Stimulated activated CD4-positive, alpha-beta T cell treated with anti-CD3 and anti-CD28 coated beads, Interleukin-2, amount 100 ng/mL, for 24 hours (primary cell): ENCODE measurements at places on chromosomes 5 and 9.

DNA sequence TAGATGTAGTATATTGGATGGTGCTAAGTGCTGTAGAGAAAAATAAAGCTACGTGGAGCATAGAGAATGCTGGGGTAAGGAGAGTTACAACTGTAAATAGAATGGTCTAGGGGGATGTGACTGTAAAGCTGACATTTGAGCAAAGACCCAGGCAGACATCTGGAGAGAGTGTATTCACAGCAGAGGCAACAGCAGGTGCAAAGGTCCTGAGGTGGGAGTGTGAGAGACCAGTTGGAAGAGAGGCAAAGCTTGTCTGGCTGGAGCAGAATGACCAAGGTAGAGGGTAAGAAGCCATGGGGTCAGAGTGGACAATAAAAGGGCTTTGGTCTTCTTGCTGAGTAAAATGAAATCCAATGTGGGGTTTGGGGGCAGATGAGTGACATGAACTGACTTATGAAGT is 92.9 kb upstream of the IQGAP2 start:
- no peak for DNase-seq

DNA sequence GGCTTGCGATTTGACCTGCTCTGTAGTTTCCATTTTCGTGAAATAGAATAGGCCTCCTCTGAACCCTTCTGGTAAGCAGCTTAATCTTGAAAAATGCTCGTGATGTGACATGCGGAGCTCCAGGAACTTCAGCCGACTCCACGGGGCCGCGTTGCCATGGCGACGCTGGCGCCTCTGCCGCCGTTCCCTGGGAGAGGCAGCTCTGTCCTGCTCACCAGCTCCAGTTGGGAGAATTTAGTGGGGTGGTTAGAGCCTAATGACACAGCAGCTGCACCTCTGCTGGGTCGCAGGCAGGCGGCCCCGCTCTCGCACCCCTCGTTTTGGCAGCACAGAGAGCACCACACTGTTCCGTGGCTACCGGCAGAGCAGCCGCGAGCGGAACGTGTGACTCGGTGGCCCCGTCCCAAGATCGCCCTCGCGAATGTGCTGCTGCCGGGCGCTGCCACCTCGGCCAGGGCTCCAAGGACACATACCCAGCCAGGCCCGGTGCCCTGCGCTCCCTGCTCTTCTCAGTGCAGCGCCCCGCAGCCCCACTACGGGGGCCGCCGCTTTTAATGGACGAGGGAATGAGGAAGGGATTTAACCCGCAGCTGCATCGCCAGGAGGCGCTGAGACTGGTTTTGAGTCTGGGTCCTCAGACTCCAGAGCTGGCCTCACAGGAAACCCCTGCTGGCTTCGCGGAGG is 131.2 kb upstream of the LMX1B start:
- DNase-seq, result no peak

DNA sequence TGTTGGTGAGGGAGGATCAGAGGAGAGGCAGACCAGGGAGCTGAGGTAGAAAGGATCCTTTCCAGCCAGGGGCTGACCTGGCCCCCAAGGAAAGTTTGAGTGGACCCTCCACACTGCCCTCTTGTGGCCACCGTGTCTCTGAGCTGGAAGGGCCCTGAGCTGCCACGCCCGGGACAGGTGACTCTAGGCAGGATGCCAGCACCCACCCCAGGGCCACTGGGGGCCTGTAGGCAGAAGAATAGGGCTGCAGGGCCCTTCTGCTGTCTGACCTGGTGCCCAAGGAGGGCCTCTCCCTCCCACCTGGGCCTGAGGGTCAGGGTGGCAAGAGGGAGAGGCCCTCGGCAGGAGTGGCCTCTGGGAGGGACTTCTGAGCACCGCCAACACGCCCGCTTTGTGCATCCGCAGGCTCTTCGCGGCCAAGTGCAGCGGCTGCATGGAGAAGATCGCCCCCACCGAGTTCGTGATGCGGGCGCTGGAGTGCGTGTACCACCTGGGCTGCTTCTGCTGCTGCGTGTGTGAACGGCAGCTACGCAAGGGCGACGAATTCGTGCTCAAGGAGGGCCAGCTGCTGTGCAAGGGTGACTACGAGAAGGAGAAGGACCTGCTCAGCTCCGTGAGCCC is 76.8 kb downstream of the LMX1B start:
- DNase-seq, result peak; percentile 77

- no peak for DNase-seq
These were observed 107.1 kb downstream of the CDH18 start for GRCh38 chr5:19880859-19881436.

DNA sequence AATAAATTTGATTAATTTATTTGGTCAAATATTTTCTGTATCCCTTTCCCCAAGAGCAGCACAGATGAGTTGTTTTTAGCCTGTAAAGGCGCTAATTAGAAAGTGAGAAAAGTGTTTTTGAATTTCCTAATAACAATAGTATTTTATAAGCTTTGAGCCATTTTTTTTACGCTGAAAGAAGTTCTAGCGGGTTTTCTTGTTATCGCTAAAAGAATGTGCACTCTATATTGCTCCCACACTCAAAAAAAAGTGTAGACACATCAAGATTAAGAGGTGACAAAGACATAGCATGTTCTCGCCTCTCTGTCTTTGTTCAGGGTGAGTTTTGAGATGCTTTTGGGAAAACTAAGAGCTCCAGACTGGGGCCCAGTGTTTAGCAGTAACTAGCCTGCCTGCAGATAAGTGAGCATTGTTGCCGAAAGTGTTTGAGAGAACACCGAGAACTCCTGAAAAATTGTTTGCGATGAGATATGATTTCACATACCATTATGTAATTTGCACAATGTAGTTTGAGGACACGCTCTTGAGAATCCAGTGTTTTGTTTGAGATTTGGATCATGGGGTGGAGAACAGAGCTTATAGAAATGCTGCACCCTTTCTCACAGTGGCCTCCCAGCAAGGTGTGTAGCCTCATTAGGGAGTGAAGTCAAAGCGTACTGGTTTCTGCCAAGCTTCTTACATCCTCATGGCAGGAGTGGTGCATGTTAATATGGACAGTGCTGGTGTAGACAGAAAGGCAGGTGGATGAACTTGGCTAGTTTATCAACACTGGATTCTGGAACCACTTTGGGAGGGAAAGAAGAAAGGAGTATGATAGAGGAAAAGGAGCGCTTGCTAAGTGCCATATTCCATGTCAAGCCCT is 1.5 kb downstream of the F2R start:
- no peak for DNase-seq

- no peak for DNase-seq
These were observed 47.0 kb downstream of the SLC44A1 start for GRCh38 chr9:105291422-105291859.

GRCh38 chr9:79236466-79236865 is 335.3 kb upstream of the TLE4 start:
- no peak for DNase-seq

DNA sequence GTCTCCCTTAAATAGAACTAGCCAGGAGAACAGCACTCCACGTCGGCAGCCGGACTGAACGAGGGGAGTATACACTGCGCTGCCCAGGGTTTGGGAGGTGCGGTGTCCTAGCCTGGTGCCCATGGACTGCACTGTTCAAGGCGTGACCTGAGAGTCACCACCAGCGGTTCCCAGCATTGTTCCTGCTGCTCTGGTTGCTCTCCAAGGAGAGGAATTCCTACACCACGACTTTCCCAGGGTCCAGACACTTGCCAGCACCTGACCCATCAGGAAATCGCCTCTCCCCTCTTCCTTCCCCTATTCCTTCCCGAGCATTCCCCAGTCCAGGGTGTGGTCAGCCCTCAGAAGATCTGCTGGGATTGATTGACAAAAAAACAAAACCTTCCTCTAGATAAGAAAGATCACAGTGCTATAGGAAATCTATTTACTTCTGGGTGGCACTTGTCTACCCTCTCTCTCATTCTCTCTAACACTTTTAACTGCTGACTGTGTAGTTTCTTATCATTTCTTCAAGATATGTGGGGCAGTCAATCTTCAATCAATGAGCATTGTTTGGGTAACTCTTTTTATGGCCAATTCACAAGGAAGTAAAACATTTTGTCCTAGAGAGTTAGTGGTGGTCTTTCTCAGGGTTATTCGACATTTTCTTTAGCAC is 297.8 kb upstream of the ACTBL2 start:
- DNase-seq, result no peak
